Activated CD8-positive, alpha-beta T cell treated with anti-CD3 and anti-CD28 coated beads for 36 hours (primary cell): ENCODE measurements at places on chromosomes 4 and X. TPM values are rescaled to one million over a fixed set of nuclear protein-coding genes. Genes with fewer than 3 reads are reported as not detected.

The NWD2 gene
- not detected for total RNA-seq

DNA sequence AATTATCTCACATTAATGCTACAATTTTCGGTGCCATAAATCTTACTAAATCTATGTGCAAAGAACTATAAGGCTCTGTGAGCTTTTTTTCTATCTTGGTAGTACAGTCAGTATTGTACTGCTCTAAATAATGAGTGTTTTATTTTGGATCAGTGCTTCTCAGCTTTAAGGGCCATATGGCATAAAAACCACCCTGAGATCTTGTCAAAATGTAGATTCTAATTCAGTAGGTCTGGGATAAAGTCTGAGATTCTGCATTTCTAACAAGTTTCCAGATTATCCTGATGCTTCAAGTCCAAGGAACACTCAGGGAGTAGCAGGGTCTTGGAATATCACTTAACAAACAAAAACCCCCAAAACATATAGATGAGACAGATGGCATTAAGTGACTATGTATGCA, 486.5 kb downstream of the GRXCR1 start:
- no peaks in the 10 kb centered on the region for H3K4me1 ChIP-seq
- no peak overlapping the region for H3K27ac ChIP-seq
- no peak overlapping the region for H3K4me3 ChIP-seq
- no peaks in the 10 kb centered on the region for H3K27me3 ChIP-seq

The CXCL6 gene
- total RNA-seq: not detected

The CFP gene
- 1.6 TPM for total RNA-seq

The GDPD2 gene
- total RNA-seq: not detected

The CSAG2 gene
- total RNA-seq: not detected

DNA sequence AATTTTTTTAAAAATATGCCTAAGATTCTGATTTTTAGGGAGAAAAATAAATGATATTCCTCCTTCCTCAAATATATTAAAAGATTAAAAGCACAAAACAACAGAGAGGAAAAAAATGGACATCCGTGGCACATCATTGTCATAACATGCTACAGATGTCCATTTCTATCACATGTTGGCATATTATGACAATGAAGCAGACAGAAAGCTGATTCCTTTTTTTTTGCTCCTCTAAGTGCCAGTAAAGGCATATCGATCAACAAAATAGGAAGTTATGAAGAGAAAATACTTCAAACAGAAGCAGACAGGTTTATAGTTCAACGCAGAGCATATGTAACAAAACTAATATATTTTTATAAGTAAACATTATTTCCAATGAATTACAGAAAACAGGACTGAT, 11.2 kb downstream of the KLHL8 start:
- peaks cover 22% of the 10 kb centered on the region for H3K36me3 ChIP-seq
- no peak for DNase-seq
- H3K27ac ChIP-seq: no peak overlapping the region
- no peak overlapping the region for H3K4me3 ChIP-seq
- peaks cover 15% of the 10 kb centered on the region for H3K4me1 ChIP-seq

The RPA4 gene
- total RNA-seq: 0.38 TPM

DNA sequence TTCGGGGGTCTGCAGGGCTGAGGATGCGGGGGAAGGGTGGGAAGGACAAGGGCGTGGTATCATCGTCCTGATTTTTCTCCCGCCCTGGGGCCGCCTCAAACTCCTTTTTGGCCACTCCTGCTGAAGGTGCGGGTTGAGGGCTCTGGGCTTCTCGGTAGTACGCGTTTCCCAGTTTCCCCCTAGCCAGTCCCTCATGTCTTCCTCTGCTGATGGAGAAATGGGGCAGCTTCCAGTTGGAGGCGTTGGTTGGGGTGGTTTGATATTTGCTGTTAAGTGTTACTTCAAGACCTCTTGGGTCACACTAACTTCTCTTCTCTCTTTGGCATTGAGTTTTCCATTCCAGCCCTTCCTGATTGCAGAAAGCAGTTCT, 482 bp downstream of the GSTCD start:
- peak; percentile 15 for DNase-seq
- peak overlapping the region; percentile 96 for H3K4me3 ChIP-seq
- H3K4me1 ChIP-seq: peaks cover 23% of the 10 kb centered on the region
- peaks cover 9% of the 10 kb centered on the region for H3K36me3 ChIP-seq

The RGN gene
- not detected for total RNA-seq

GRCh38 chrX:112520124-112520523, 159.6 kb downstream of the LHFPL1 start:
- no peaks in the 10 kb centered on the region for H3K4me1 ChIP-seq
- no peak overlapping the region for H3K27ac ChIP-seq
- H3K4me3 ChIP-seq: no peak overlapping the region
- H3K36me3 ChIP-seq: no peaks in the 10 kb centered on the region
- no peak for DNase-seq
- no peaks in the 10 kb centered on the region for H3K27me3 ChIP-seq

DNA sequence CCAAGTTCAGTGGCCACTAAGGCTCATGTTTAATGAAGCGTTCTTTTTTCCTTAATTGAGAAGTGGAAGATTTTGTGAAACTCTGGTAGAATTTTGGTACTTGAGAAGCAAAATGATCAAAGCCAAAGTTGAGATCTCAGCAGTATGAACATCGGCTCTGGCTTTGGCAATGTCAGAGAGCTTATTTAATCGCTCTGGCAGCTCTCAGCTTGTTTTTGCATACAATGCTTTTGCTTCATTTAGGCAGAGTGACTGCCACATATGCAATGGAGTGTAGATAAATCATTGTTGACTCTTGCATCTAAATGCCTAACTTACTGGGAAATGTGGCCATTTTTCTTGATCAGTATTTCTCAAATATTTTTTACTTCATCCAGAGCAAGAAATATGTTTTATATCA, 135.7 kb downstream of the AASDH start:
- peaks cover 10% of the 10 kb centered on the region for H3K27me3 ChIP-seq
- no peaks in the 10 kb centered on the region for H3K36me3 ChIP-seq
- H3K4me1 ChIP-seq: no peaks in the 10 kb centered on the region
- DNase-seq: no peak

- no peaks in the 10 kb centered on the region for H3K27me3 ChIP-seq
- H3K4me1 ChIP-seq: peaks cover 29% of the 10 kb centered on the region
- no peak overlapping the region for H3K4me3 ChIP-seq
Measured at GRCh38 chr4:70938086-70938485, 35.9 kb downstream of the MOB1B start.

The SAGE1 gene
- total RNA-seq: not detected

DNA sequence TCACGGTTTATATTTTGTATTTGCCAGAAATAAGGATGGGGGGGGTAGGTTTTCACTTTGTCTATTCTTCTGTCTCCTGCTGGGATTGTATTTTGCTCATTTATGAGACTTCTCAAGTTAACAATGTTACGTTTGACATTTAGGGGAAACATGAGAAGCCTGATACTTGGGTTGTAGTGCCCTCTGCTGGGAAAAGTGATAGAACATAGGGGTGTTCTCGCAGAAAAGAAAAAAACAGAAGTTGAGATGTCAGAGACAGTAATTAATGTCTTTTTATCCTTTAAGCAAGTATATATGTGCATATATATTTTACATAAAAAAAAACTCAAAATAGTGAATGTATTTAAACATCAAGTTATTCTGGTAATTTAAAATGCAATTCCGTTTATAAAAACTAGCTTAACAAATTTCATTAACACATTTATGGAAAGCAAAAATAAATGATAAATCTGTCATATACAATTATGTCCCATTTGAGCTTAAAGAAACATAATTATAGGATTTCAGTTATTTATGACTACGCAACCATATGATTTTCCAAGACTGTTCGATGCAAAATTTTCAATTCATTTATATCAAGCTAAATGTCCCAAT, 46.0 kb upstream of the TMPRSS11F start:
- H3K4me1 ChIP-seq: peaks cover 2% of the 10 kb centered on the region
- H3K27ac ChIP-seq: no peak overlapping the region
- H3K27me3 ChIP-seq: peaks cover 6% of the 10 kb centered on the region

GRCh38 chr4:7561557-7561956, 126.8 kb upstream of the PSAPL1 start:
- H3K27ac ChIP-seq: no peak overlapping the region
- no peaks in the 10 kb centered on the region for H3K4me1 ChIP-seq
- H3K36me3 ChIP-seq: no peaks in the 10 kb centered on the region
- DNase-seq: no peak
- H3K4me3 ChIP-seq: no peak overlapping the region

GRCh38 chr4:172152284-172152683, 339.1 kb downstream of the GALNTL6 start:
- H3K4me1 ChIP-seq: no peaks in the 10 kb centered on the region
- no peak overlapping the region for H3K4me3 ChIP-seq

DNA sequence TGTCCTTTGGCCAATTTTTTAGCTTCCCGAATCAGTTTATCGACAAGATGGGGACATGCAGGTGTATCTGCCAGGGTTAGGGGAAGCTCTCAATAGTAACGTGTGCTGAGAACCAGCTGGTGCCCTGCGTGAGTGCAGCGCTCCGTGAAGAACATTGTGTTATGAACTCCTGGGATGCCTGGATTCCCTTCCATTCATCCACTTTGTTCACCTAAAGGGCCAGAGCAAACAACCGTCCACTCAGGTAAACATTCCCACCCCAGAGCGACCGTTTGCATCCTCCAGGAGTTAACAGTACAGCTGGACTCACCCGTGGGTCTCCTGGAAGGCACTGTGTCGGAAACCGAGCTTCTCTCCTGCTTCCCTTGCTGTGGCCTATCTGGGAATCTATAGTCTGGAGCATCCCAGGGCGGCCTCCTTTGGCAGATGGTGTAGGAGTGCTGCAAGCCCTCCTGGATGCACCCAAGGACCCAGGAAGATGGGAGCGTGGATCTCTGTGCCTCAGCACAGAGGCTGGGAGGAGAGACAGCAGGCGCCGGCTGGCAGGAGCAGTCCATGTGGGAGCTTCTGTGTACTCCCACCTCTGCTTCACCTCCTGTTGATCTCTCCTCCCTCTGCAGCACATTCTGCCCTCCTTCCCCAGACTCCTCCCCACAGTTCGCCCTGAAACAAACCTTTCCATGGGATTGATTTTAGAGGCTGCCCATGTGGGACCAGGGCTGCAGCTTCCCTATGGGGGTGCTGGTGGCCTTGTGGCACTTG, 62.7 kb downstream of the SHROOM2 start:
- H3K27me3 ChIP-seq: peaks cover 5% of the 10 kb centered on the region
- no peaks in the 10 kb centered on the region for H3K36me3 ChIP-seq
- no peak for DNase-seq
- no peak overlapping the region for H3K27ac ChIP-seq

- no peak for DNase-seq
- no peaks in the 10 kb centered on the region for H3K27me3 ChIP-seq
- H3K27ac ChIP-seq: no peak overlapping the region
- H3K4me3 ChIP-seq: no peak overlapping the region
Measured at GRCh38 chr4:152747444-152747843, 32.1 kb downstream of the TIGD4 start.

The RAB39B gene
- 13.2 TPM for total RNA-seq

DNA sequence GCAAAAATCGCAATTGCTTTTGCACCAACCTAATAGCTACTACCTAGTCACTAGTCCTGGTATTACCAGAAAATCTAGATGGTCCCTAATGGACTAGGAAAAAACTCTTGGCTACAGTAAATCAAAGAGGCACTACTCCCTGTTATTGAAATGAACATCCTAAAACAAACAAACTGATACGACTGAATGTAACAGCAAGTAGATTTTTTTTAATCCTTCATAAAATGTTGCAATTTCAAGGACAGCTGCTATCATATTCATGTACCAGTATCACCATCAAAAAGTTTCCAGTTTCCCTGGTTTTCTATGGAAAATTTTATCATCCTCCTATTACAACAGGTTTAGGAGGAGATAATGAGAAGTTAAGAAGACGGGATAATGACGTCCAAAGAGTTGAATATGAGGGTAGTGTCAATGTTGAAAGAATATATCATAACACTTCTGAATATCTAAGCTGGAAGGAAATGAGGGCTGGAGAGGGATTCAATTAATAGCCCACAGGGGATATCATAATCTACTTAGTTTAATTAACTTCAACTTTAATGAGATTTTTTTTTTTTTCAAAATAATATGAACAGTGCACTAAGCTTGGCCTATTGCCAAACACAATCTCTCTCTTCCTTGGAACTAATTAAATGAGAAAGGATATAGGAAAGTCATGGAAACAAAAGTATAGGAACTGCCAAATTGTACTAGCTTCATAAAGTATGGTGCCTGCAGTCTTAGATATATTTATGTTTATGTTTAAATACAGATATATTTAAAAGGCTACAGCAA, 94.8 kb upstream of the SMIM10 start:
- no peak overlapping the region for H3K27ac ChIP-seq
- H3K27me3 ChIP-seq: no peaks in the 10 kb centered on the region
- H3K4me1 ChIP-seq: no peaks in the 10 kb centered on the region
- DNase-seq: no peak

DNA sequence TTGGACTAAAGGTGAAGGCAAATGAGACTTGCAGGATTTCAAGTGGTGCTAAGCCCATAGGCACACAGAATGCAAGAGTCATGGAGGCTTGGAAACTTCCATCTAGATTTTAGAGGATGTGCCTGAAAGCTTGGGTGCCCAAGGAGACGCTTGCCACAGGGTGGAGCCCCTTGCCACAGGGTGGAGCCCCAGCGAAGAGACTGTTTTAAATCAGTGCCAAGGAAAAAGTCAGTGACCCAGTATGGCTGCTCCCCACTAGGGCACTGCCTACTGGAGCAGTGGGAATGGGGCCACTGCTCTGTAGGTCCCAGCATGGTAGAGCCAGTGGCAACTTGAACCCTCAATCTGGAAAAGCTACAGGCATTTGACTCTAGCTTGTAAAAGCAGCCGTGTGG, 794.2 kb upstream of the LCORL start:
- DNase-seq: no peak
- no peak overlapping the region for H3K27ac ChIP-seq
- H3K36me3 ChIP-seq: no peaks in the 10 kb centered on the region
- no peaks in the 10 kb centered on the region for H3K4me1 ChIP-seq
- no peak overlapping the region for H3K4me3 ChIP-seq
- no peaks in the 10 kb centered on the region for H3K27me3 ChIP-seq

DNA sequence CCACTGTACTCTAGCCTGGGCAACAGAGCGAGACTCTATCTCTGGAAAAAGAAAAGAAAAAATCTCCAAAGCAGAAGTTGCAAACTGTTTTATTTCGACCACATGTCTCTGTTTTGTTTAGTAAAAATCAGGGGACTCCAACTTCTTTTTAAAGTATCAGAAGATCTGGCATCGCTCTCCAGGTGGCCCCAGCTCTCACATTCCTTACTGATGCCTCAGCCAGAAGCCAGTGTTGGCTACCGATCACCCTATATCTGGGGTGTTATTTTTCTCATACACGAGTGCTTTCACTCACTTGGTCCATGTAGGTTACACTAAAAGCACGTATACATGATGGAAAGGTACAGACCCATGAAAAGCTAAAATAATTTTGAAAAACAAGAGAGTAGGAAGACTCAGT, 8.3 kb downstream of the MPP1 start:
- no peak overlapping the region for H3K4me3 ChIP-seq
- no peak for DNase-seq
- H3K36me3 ChIP-seq: no peaks in the 10 kb centered on the region
- H3K27me3 ChIP-seq: no peaks in the 10 kb centered on the region
- peaks cover 35% of the 10 kb centered on the region for H3K4me1 ChIP-seq

DNA sequence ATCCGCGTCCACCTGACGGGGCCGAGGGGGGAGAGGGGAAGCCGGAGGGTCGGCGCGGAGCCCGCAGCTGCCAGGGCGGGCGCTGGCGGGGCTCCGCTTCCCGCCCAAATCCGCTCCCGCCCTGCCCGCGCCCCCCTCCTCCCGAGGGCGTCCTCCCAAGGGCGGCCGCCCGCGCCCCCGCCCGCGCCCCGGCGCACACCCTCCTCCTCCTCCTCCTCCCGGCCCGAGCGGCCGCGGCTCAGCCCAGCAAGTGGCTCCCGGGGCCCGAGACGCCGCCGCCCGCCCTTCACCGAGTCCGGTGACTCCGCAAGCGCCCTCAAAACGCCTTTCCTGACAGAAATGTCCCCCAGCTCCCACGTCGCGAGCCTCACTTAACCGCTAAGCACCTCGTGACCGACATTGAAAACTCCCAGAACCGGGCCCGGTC, 487 bp downstream of the HMGB2 start:
- H3K27me3 ChIP-seq: peaks cover 6% of the 10 kb centered on the region
- peak overlapping the region; percentile 92 for H3K4me3 ChIP-seq
- peak; percentile 42 for DNase-seq
- H3K36me3 ChIP-seq: peaks cover 46% of the 10 kb centered on the region
- peaks cover 13% of the 10 kb centered on the region for H3K4me1 ChIP-seq
